ENCODE measurements at places on chromosomes 7 and 10.

DNA sequence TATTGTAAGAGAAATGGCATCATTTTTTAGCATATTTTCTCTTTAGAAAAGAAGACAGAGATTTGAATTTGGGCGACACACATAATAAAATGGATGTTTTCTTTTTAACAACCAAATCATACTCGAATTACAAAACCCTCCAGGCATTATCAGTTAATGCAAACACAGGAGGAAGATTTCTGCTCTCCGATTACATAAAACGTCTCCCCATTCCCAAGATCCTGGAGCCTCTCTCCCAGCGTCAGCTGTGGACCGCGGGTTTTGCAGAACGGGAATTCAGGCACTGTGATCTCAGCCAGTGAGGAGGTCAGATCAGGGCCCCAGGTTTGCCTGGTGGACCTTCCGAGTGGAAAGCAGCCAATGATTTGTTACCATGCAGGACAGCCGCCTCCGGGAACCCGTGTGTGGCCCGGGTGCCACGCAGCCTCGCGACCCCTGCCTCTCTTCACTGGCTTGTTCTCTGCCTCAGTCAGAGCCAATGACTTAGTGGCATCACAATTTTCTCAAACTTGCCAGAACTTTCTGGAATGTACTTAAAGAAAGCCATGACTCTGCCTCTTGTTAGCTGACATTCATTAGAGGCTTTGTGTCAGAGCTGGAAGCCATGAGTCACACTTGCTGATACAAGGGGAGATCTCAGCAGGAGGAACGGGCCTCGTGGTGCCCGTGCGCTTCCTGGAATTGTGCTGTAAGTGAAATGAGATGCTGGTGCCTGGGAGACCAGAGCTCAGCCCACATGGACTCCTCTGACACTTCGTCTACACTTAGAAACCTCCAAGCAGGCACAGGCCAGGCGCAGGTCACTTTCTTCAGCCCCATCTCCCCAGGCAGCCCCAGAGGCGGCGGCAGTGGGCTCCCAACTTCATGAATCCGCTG lies 246.1 kb downstream of the KLF6 start:
- peak; percentile 71 for DNase-seq

DNA sequence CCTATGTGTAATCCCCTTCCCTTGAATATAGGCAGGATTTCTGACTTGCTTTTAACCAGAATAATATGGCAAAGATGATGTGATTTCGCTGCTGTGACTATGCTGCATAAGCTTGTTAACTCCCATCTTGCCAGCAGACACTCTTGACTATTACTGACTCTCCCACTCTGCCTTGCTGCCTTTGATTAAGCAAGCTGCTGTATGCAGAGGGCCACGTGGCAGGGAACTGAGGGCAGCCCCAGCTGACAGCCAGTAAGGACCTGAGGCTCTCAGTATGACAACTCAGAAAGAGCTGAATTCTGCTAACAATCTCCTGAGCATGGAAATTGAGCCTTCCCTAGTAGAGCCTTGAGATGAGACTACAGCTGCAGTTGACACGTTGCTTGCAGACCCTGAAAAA lies 279.4 kb upstream of the CACNA2D1 start:
- DNase-seq: no peak

- no peak for DNase-seq
Measured at GRCh38 chr7:66452165-66452564, 176.5 kb upstream of the KCTD7 start.

GRCh38 chr7:26388256-26388655 lies 96.6 kb downstream of the SNX10 start:
- DNase-seq: no peak

GRCh38 chr7:83835424-83835823 lies 186.5 kb upstream of the SEMA3E start:
- DNase-seq: no peak

- no peak for DNase-seq
Measured at GRCh38 chr10:129883626-129884397, 80.3 kb downstream of the EBF3 start.

DNA sequence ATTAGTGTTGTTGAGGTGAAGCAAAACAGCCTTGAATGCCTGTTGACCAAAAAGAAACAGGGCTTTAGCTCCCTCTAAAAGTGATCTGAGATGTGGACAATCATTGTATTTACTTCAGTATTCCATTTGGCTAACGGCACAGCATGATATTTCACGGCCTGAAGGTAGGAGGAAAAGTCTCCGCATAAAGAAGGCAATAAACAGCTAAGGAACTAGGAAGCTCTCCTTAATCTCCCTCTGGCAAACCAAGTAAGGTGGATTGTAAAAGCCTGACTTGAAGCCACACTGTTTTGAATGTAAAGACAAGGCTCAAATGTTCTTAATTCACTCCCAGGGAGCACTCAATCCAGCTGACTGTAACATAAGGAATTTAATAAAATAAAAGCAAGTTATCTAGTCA lies 160.0 kb upstream of the ZNF804B start:
- DNase-seq: no peak
